ENCODE measurements at places on chromosomes 12 and 14.

DNA sequence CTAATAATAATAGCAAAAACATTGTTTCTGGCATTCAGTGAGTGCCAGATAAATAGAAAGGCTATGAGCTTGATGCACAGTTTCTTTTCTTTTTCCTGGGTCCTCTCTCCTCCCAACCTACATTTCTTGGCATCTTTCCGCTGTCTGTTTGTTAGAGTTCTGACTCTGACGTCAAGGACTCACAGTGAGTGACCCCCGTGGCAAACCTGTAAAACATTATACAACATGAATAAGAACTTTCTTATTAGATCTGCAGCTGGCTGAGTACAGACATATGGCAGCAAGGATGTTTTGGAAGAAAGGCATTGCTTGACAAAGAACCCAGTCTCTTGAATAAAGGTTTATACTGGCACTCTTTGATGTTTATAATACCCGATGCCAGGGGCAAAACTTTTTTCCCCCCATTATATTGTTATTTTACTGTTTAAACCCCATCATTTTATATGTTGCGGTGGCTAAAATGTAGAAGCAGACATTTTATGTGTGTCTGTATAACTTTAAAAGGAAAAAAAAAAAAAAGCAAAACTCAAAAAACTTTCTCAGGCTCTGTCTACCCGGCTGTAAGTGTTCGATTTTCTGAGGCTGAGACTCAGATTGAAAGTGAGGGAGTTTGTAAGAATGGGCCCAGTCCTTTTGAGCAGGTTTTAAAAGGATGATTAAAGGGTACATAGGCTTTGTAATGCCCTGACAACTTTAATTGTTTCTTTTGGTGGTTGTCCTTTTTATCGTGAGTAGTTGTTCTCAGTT is 159.3 kb downstream of the PDE3A start:
- DNase-seq: no peak

- DNase-seq: no peak
Measured at GRCh38 chr12:96994900-96995299, 87.8 kb downstream of the NEDD1 start.

DNA sequence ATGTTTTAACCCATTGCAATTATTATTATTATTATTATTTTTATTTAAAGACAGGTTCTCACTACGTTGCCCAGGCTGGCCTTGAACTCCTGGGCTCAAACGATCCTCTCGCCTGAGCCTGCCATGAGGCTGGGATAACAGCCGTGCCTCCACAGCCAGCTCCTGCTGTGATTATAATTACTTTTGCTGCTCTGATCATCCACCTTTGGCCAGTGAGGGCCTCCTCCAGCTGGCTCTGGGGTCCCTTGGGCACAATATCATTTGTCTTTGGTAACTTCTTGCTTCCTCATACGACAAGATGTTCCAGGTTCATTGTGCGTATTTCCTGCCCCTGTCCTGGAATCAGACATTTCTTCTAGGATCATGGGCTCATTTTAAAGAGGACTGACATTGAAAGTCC is 28.4 kb downstream of the LRTM2 start:
- no peak for DNase-seq

DNA sequence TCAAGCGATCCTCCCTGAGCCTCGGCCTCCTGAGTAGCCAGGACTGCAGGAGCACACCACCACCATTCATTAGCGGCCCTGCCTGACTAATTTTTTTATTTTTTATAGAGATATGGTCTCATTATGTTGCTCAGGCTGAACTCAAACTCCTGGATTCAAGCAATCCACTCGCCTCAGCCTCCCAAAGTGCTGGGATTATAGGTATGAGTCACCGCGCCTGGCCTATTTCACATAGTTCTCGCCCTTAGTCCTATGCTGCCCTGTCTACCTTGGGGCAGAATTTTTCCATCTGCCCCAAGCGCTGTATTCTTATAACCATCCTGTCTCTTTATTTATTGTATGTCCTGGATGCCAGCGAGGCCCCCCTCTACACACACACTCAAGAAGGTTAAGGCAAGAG is 50.9 kb upstream of the BCL2L14 start:
- no peak for DNase-seq

DNA sequence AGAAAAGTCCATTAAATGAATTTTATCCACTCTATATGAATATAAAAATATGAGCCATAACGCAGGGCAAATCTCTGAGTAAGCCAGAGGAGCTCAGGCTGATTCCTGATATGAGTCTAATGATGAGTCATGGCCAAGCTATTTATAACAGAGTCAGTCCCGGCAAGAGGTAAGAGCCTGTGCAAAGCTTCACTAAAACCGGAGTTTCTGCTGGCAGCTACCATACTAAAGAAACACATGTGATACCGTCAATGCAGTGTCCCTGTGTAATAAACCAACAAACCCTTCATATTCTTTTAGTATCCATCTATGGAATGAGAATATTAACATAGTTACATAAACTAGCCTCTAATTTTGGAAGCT is 319.4 kb downstream of the KCNC2 start:
- no peak for DNase-seq

Measured in CD4-positive, alpha-beta T cell (primary cell).